ENCODE measurements at places on chromosomes 7 and 10. TPM values are rescaled to one million over a fixed set of nuclear protein-coding genes. Genes with fewer than 3 reads are reported as not detected.

DNA sequence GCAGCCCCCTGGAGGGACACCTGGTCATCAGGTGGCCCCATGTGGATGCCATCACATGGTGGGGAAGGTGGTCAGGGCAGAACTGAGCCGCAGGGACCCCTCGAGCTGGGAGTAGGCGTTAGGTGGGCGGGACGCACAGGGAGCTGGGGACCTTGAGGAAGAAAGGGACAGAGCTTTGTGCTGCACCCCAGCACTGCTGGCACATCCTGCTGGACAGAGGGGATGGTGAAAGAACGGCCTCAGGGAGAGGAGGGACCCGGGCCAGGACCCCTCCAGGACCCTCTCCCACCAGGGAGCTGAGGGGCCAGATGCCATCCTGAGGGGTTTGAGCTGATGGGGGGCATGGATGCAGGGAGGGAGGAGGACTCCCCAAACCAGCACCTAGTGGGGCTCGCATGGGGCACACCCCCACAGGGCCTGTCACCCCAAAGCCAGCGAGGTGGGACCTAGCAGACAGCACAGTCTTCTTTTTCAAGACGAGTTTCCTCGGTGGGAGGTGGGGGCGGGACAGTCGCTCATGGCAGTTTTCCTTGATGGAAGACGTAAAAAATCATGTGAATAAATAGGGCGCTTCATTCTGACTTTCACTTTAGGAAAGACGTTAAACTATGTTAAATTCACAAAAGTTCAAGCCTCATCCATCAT, 43.3 kb downstream of the STK32C start:
- no peak for DNase-seq

GRCh38 chr7:131057794-131058070, 269.9 kb upstream of the MKLN1 start:
- DNase-seq: no peak

Gene ELAPOR2
- 59.4 TPM for total RNA-seq

- DNase-seq: no peak
These were observed 207.7 kb upstream of the AHR start for GRCh38 chr7:17090751-17091150.

Gene ENKUR
- not detected for total RNA-seq

DNA sequence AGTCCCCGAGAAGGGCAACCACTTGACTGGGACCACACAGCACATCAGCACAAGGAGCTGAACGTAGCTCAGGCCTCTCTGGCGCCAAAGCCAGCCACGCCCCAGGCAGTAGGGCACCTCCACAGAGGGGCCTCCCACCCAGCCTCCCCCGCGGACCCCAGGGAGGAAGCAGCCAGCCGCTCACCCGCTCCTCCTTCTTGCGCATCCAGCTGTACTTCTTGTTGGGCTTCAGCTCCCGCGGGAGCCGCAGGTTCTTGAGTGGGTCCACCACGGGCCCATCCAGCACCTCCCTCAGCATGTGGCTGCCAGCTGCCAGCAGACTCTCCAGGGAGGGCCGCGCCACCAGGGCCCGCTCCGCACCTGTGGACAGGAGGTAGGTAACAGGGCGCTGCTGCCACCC, 61.2 kb downstream of the TNRC18 start:
- no peak for DNase-seq

Gene RELN
- total RNA-seq: 2.3 TPM

Gene LBX1
- total RNA-seq: not detected

Gene OGA
- total RNA-seq: 115 TPM

DNA sequence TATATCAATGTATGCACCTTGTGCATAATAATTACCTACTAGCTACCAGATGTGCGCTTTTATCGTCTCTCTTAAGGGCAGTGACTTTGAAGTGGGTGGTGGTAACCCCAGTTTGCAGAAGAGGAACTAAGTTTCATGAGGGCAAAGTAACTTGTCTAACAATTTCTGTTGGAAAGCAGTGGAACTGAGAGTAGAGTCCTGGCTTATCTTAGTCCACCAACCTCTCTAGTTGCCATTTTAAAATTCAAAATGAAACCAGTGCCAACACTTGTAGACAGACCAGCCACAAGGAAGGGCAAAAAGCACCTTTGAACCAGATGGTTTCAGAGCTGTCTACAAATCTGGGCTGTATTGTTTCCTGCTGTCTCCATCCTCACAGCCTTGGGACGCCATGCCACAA, 32.0 kb upstream of the RBM20 start:
- no peak for DNase-seq

DNA sequence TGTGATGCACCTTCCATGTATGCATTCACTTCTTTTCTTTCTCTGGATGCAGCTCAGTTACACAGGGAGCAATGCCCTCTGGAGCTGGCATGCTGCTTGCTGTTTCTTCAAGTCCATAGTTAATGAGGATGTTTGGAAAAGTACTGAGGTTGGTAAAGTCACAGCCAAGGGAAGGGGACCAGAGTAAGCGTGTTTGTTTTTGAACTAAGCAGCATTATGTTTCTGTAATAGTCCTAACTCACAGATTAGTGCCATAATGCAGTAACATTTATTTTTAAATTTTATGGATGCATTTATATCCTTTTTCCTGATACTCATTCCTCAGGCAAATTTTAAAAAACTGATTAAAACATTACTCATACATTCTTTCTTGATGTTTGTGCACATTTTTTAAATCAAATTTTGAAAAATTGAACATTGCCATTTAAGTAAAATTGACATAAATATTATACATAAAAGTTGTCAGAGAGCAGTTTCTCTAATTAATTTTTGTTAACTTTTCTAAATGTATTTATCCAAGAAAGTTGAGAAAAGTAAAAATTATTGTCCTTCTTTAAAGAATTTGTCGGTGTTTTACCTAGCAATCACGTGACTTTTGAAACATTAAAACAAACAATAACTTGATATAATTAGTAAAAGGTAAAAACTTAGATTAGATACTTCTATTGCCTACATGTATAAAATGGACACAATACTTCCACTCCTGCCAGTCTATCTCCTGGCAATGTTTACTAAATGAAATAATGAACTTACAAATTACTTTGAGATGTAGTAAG, 659.6 kb upstream of the ANKRD30A start:
- no peak for DNase-seq

DNA sequence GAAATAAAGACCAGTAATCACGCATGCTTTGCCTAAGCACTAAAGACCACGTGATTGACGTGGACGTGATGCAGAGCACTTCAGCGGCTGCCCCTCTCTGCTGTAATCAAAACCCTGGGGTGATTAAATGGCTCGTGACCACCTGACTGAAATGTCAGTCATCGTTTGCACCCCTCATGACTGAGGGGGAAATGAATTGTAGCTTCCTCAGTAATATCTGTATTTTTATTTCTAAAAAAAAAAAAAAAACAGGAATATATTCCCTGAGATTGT, 148.1 kb upstream of the RSU1 start:
- no peak for DNase-seq

- no peak for DNase-seq
These were observed 132.7 kb downstream of the GATA3 start for GRCh38 chr10:8187171-8187666.

Gene HOXA1
- 3.5 TPM for total RNA-seq

DNA sequence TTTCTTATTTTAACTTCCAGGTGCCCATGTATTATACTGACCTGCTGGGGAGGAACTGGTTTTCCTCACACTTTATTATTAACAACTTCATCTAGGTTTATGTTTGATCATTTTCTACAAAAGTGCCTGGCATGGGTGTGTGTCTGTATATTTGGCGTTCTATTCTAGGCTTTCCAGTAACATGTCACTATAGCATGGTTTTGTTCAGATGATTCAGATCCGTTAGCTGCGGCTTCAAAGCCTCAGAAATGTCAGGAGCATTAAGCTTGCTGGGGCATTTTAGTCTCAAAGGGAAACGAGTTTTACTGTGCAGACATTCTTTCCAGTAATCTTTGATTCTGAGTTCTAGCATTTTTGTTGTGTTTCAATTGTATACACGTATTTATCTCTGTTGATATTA, 2.3 kb downstream of the INPP5A start:
- no peak for DNase-seq

- no peak for DNase-seq
These were observed 65.3 kb downstream of the MACC1 start for GRCh38 chr7:20151708-20152456.

Gene ZNF853
- total RNA-seq: 7.9 TPM

DNA sequence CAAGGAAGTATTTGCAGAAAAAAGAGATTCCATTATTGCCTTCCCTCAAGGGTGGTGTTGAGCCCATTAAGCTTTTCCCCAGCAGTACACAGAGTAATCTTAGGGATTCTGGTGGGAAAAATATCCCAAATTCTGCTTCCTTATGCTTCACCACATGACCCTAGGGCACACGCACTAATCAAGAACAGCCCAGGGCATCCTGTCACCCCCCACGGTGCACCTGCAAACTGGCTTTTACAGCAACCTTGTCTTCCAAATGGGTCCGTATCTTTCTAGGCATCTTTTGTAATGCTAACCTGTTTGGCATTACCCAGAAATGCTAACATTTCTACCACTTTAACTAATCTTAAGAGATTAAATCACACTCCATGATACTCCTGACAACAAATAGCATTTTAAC, 926 bp upstream of the C7orf33 start:
- no peak for DNase-seq

Gene CC2D2B
- 2.1 TPM for total RNA-seq

DNA sequence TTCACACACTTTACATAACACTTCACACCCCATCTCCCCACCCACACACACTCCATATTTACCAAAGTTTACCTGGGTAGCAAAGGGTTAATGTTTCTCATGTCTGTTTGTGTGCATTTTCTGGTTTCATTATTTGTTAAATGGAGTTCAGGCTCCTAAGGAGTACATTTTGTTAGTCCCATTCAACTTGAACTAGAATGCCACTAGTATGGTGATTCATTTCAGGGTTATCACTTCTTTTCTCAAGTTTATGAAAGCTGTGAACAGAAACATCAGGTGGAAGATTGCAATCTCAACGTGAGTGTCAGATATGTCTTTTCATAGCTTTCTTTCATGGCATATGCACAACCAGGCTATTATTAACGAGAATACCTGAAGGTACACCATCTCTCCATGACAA, 1027.5 kb downstream of the GATA3 start:
- DNase-seq: no peak

- no peak for DNase-seq
These were observed 12.0 kb downstream of the FXYD4 start for GRCh38 chr10:43383204-43383971.

DNA sequence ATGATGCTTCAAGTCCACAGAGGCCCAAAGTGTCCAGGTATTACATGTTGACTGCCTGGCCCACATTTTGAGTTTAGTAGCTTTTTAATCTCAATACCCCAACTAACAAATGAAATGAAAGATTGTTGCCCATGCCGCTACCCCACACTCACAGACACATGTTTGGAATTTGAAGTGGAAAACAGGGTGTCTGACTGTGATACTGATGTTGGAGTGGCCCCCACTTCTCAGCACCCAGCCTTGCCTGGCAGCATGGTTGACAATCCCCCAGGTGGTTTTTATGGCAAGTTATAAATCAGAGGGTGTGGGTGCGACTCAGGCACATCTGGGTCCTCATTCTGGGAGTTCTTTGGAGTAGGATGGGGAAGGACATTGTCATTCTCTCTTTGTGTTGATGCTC, 314.7 kb upstream of the ZNF32 start:
- DNase-seq: no peak

DNA sequence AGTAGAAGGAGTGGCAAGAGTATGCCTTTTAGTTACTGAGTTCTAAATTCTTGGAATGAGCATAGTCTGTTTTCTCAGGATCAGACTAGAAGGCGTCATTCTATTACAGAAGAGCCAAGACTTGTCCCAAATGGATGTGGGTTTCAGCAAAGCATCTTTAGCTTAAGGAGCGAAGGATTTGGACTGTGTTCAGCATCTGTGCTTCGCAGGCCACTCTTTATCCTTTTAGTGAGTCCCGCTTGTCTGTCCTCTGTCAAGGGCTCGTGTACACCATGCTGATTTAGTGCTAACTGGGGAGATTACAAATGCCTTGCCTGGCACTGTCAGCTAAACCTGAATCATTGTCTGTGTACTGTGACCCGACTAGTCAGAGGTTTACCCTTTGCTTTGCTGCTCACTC, 465.7 kb downstream of the AUTS2 start:
- no peak for DNase-seq

DNA sequence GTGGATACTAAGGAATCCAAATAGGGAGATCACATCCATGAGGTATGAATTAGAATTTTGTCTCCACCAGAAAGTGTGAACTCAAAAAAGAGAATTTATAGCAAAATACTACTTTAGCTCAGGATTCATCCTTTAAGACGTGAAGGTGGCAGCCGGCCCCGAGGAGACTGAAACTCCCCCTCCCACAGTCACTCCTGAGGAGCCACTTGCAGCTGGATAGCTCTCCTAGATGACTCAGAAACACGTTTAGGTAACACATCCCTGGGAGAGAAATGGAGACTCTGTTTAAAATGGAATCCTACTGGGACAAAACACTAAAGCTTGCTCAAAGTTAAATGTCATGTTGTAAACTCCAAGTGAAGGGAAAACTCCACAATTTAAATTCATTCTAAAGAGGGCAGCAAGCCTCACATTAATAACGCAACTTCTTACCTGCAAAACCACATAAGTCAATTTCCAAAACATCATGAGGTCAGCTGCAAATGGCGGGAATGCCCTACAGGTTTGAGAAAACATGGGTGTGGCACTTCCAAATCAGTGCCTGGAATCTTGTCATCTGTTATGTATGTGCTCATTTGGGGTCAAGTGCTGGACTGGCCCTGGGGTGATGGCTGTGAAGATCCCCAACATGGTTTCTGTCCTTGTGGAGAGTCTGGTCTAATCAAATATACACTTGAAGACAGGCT, 46.2 kb downstream of the ICA1 start:
- no peak for DNase-seq

Gene PAPSS2
- total RNA-seq: 31.0 TPM

DNA sequence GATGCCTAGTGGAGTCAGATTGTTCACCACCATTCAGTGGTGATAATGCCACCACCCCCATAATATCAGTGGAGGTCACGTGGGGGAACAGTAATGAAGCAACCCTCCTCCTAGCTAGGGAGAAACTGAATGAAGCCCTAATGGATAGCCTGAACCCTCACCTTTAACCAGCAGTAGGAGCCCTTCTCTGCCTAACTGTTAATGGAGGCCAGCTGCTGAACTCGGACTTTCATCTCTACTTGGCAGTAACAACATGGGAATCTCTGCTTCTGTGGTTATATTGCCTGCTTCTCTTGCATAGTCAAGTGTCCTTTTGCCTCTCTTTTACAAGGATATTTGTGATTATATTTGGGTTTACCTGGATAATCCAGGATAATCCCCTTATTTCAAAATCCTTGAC, 1097.9 kb downstream of the REEP3 start:
- DNase-seq: no peak

All from endothelial cell (in vitro differentiated cells).